ENCODE measurements at places on chromosomes 2 and 18. TPM values are rescaled to one million over a fixed set of nuclear protein-coding genes. Genes with fewer than 3 reads are reported as not detected.
A peak's percentile ranks its signal among the peaks of the same experiment; 100 is the strongest.

The DBI gene
- total RNA-seq: 202 TPM

DNA sequence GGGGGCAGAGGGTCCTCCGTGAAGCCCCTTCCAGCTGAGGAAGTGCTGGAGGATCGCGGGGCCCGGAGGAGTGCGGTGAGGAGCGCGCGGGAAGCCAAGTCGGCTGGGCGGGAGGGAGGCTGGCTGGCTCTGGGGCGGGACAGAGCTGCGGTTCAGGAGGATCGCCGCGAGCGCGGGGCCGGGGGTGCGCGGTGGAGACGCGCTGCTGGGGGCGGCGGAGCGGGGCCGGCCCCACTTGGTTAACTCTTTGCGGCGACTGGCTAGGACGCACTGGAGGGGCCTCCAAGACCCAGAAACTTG, 464 bp downstream of the CYBRD1 start:
- H3K4me1 ChIP-seq: peaks cover 5% of the 10 kb centered on the region
- DNase-seq: no peak
- peak overlapping the region; percentile 100 for H3K4me3 ChIP-seq

DNA sequence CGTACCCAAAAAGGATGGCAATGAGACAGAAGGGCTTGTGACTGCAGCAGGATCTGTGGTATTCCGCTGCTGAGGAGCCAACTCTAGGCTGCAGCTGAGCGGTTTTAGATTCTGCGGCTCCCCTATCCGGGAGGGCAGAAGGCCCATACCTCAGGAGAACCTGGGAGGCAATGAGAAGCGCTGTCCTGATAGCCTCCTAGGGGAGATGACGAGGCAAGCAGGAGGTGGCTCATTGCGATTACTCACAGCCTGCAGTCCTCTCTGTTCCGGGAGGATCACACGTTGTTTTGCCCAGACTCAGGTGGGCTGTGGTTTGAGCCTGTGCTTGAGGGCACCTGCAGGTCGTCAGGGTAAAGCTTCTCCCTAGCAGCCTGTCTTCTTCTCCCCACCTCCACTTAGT, 65.1 kb downstream of the COA5 start:
- DNase-seq: no peak
- H3K4me1 ChIP-seq: no peaks in the 10 kb centered on the region
- H3K27ac ChIP-seq: no peak overlapping the region
- no peak overlapping the region for H3K4me3 ChIP-seq

GRCh38 chr18:13649397-13650390, 76.7 kb downstream of the FAM210A start:
- no peak overlapping the region for H3K27ac ChIP-seq
- no peaks in the 10 kb centered on the region for H3K4me1 ChIP-seq
- no peaks in the 10 kb centered on the region for H3K27me3 ChIP-seq
- DNase-seq: no peak

- H3K27me3 ChIP-seq: no peaks in the 10 kb centered on the region
- H3K4me3 ChIP-seq: no peak overlapping the region
- no peaks in the 10 kb centered on the region for H3K36me3 ChIP-seq
- no peak for DNase-seq
- no peak overlapping the region for H3K27ac ChIP-seq
- H3K4me1 ChIP-seq: no peaks in the 10 kb centered on the region
Measured at GRCh38 chr2:8319219-8319618, 362.6 kb upstream of the ID2 start.

- H3K27ac ChIP-seq: no peak overlapping the region
- H3K4me3 ChIP-seq: no peak overlapping the region
- H3K27me3 ChIP-seq: no peaks in the 10 kb centered on the region
- DNase-seq: no peak
Measured at GRCh38 chr2:29990129-29990528, 68.7 kb upstream of the ALK start.
